Activated T-helper 1 cell treated with anti-CD3 and anti-CD28 coated beads, Interleukin-2, amount 50 U/mL, for 16 hours (primary cell): ENCODE measurements at places on chromosomes 2 and 18.

DNA sequence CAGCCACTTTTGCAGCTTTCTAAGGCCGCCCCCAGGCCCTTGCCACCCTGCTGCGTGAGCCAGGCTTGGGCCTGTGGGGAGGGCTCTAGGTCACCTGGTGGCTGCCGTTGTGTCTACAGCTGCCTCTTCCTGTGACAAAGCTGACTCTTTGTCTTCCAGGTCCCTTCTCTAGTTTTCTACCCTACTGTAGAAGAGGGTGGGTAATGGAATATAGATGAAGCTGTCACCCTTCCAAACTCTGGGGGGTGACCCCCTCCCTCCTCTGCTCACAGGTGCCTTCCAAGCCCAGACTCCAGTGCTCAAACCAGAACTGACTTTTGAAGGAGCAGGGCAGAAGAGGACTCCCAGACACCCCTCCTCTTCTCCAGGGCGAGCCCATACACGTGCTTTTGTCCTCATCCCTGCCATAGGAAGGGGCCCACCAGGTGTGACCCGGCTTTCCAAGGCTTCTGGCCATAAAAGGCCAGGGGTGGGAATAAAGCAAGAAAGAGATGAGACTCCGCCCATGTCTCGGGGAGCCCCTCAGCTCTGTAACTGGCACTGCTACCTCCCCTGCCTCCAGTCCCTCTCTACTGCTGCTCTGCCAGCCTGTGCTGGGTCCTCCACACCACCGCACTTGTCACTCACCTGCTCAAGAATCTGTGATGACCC is 17.9 kb upstream of the SDC1 start:
- no peak for DNase-seq

GRCh38 chr2:7270011-7270431 is 352.8 kb downstream of the RNF144A start:
- DNase-seq, result no peak

GRCh38 chr2:31136732-31137131 is 1.5 kb downstream of the GALNT14 start:
- DNase-seq, result no peak

- DNase-seq, result peak; percentile 26
These were observed 3.5 kb downstream of the CDK5R2 start for GRCh38 chr2:218962859-218963492.
